Thyroid gland (tissue), 4 donors: ENCODE measurements at places on chromosomes 2 and 18. TPM values are rescaled to one million over a fixed set of nuclear protein-coding genes. Genes with fewer than 3 reads are reported as not detected.

The PPP1R1C gene
- not detected for total RNA-seq

The G6PC2 gene
- not detected for total RNA-seq

The RFTN2 gene
- 5.3 TPM for total RNA-seq

The NTSR2 gene
- not detected for total RNA-seq

The VWA3B gene
- 0.81 TPM for total RNA-seq

DNA sequence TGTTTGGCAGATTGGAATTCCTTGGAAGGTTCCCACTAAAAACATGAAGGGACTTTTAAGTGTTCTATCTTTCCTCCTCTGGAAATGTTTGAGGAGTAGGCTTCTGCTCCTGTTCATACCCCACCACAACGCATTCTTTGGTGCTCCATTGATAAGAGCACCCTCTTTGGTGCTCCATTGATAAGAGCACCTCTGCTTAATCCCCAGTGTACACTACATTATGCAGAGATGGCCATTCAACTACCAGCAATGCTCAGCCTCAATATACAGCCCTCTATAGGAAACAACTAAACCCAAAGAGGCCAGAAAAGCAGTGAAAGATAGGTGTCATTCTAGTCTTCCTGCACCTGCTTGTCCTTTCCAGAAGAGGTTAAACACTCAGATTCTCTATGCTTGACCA, 1.8 kb upstream of the CHAC2 start:
- H3K27me3 ChIP-seq = no peaks in the 10 kb centered on the region
- peaks cover 5% of the 10 kb centered on the region for H3K36me3 ChIP-seq
- peaks cover 4% of the 10 kb centered on the region for H3K4me1 ChIP-seq
- H3K27ac ChIP-seq = no peak overlapping the region
- no peak overlapping the region for H3K4me3 ChIP-seq

GRCh38 chr2:236568068-236568921, 1.3 kb upstream of the ACKR3 start:
- peak overlapping the region; percentile 97 for H3K27ac ChIP-seq
- no peaks in the 10 kb centered on the region for H3K27me3 ChIP-seq
- H3K4me1 ChIP-seq = peaks cover 48% of the 10 kb centered on the region

DNA sequence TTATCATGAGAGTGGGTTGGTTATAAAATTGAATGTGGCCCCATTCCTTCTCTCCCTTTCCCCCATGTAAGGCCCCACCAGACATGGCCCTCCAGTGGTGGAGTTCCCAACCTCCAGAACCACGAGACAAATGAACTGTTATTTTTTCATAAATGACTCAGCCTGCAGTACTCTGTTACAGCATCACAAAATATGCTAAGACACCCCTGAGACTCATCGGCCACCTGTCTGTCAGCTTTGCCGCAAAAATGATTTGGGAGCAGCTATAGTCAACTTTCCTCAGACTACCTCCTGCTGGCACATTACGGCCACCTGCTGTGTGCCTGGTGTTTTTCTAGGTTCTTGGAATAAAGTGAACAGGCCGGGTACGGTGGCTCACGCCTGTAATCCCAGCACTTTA, 21.4 kb upstream of the C1QL2 start:
- no peak overlapping the region for H3K27ac ChIP-seq
- no peak overlapping the region for H3K4me3 ChIP-seq
- no peaks in the 10 kb centered on the region for H3K36me3 ChIP-seq
- DNase-seq = no peak
- H3K27me3 ChIP-seq = no peaks in the 10 kb centered on the region
- no peaks in the 10 kb centered on the region for H3K4me1 ChIP-seq

GRCh38 chr18:3857544-3857943, 407.6 kb downstream of the TGIF1 start:
- H3K27ac ChIP-seq = no peak overlapping the region
- no peak for DNase-seq
- H3K36me3 ChIP-seq = no peaks in the 10 kb centered on the region
- H3K4me3 ChIP-seq = no peak overlapping the region
- peaks cover 4% of the 10 kb centered on the region for H3K4me1 ChIP-seq
- H3K27me3 ChIP-seq = no peaks in the 10 kb centered on the region

DNA sequence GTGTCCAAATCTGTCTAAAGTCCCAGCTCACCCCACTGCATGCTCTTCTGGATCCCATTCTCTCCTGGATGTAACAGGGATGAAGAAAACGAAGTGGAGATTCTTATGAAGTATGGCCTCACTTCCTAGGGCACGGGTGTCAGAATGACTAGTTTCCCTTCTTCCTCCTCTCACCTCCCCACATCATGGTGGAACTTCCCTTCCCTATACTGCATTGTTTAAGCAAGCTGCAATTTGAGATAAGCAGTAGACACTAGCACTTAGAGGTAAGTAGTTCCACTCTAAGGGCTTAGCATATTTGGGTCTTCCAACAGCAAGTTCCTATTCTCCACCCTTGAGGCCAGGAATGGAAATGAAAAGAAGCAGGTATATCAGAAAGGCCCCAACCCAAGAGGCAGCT, 29.7 kb downstream of the SLC4A5 start:
- H3K27ac ChIP-seq = peak overlapping the region; percentile 64
- no peak overlapping the region for H3K4me3 ChIP-seq
- H3K36me3 ChIP-seq = no peaks in the 10 kb centered on the region

DNA sequence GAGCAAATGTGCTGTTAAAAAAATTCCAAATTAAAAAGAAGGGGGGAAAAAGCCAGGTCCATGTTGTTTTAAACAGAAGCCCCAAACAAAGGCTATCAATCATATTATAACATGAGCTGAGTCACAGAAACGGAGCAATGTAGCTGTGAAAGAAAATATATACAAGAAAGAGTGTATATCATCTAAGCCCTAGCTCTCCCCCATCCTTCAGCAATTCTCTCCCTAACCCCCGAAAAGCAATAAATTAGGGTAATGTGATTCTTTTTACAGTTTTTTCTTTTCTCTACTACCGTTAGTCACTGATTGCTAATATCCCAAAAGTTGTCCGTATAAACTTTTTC, 25.3 kb downstream of the FEZ2 start:
- H3K4me1 ChIP-seq = no peaks in the 10 kb centered on the region
- H3K4me3 ChIP-seq = no peak overlapping the region
- H3K27ac ChIP-seq = no peak overlapping the region
- DNase-seq = no peak
- H3K36me3 ChIP-seq = peaks cover under 1% of the 10 kb centered on the region

DNA sequence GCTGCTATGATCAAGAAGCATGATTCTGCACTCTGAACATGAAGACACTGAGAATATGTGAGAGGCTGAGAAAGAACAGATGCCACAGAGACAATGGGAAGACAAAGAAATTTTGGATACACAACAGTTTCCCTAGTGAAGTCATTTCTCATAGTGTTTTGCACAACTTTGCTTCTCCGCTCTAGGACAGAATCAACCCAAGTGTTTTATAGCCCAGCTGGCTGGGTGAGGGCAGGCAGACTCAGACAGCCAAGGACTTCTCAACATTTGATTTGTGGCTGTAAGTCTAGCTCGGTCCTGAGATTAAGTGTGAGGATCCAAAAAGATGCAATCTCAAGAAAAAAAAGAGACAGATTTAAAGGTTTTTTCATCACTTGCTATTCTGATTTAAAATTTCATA, 536.5 kb upstream of the CRIM1 start:
- no peak for DNase-seq
- H3K36me3 ChIP-seq = no peaks in the 10 kb centered on the region
- H3K4me3 ChIP-seq = no peak overlapping the region
- H3K27me3 ChIP-seq = no peaks in the 10 kb centered on the region

DNA sequence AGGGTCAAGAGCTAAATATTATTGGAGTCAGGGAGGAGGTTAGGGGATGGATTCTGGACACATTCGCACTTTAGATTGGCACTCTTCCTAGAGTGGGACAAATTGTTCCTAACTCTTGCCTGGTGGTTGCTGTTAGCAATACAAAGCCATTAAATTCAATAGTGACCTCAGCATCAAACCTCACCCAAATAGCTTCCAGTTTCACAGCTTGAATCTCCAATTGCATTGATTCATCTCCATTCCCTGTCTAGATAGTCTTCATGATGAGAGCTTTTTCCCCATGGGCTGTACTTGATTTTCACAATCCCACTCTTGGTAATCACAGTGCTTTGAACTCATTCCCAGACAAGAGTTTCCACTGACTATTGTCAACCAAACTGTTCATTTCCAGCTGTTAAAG, 585.9 kb upstream of the SYT4 start:
- DNase-seq = no peak
- no peaks in the 10 kb centered on the region for H3K27me3 ChIP-seq
- H3K27ac ChIP-seq = no peak overlapping the region
- no peaks in the 10 kb centered on the region for H3K36me3 ChIP-seq

GRCh38 chr2:74375838-74376237, 4.3 kb downstream of the DCTN1 start:
- H3K4me3 ChIP-seq = no peak overlapping the region
- H3K27ac ChIP-seq = no peak overlapping the region
- H3K27me3 ChIP-seq = no peaks in the 10 kb centered on the region
- peaks cover 13% of the 10 kb centered on the region for H3K4me1 ChIP-seq
- DNase-seq = no peak

GRCh38 chr2:218605432-218605831, 2.3 kb upstream of the PLCD4 start:
- H3K27ac ChIP-seq = no peak overlapping the region
- no peaks in the 10 kb centered on the region for H3K27me3 ChIP-seq
- H3K4me3 ChIP-seq = no peak overlapping the region
- peaks cover 23% of the 10 kb centered on the region for H3K4me1 ChIP-seq
- peak; percentile 39 for DNase-seq

- H3K4me3 ChIP-seq = no peak overlapping the region
- H3K4me1 ChIP-seq = peaks cover 37% of the 10 kb centered on the region
- no peak for DNase-seq
Measured at GRCh38 chr2:118122594-118123281, 34.5 kb downstream of the INSIG2 start.

DNA sequence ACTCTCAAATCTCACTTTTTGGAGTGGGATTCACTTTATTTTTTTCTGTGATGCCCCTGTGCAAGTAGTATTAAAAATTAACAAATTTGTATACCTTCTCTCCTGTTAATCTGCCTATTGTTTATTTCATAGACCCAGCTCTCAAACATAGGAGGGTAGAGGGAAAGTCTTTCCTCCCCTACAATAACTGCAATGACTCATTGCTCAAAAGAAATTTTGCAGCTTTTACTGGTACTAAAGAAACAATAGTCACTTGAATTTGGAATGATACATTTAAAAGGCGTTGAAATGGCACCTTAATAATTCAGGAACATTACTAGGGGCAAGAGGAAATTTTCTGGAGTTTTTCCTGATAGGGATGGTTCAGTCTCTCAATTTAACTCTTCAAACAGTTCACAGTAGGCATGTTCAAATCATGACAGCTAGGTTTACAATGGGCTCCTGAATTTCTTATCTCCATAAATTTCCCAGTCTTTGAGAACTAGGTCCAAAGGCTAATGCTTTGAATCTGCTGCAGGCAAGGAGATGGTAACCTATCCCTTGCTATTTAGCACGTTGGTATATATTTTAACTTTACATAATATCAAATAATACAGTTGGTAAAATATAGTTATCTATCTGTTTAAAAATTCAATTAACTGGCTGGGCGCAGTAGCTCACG, 88.8 kb downstream of the CHN1 start:
- H3K27me3 ChIP-seq = no peaks in the 10 kb centered on the region
- no peak overlapping the region for H3K27ac ChIP-seq
- H3K4me1 ChIP-seq = peaks cover 4% of the 10 kb centered on the region
- no peak for DNase-seq
- no peak overlapping the region for H3K4me3 ChIP-seq
- no peaks in the 10 kb centered on the region for H3K36me3 ChIP-seq

- no peak for DNase-seq
- no peak overlapping the region for H3K27ac ChIP-seq
- H3K36me3 ChIP-seq = no peaks in the 10 kb centered on the region
- no peak overlapping the region for H3K4me3 ChIP-seq
- no peaks in the 10 kb centered on the region for H3K4me1 ChIP-seq
Measured at GRCh38 chr2:19225126-19225525, 133.3 kb downstream of the OSR1 start.

- no peaks in the 10 kb centered on the region for H3K4me1 ChIP-seq
- H3K4me3 ChIP-seq = no peak overlapping the region
- H3K27ac ChIP-seq = no peak overlapping the region
- peak; percentile 89 for DNase-seq
- peaks cover 29% of the 10 kb centered on the region for H3K36me3 ChIP-seq
- H3K27me3 ChIP-seq = no peaks in the 10 kb centered on the region
Measured at GRCh38 chr18:8389391-8390340, 219.6 kb upstream of the RAB12 start.

DNA sequence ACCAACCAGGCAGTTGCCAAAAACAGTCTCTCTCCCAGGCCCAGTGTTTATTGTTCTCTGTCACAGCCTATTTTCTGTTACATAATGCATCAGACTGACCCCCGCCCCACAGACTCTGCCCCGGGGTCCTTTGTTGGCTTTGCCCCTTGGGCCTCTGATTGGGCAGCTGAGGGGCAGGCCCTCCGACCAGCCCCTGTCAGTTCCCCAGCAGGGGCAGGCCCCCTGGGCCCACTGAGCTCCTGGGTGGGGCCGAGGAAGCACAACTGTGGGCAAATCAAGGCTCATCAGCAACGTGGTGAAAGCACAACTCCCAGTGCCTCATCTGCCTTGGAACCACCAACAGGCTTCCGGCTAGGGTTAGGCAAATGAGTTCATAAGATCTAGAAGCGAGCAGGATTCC, 160.1 kb upstream of the MYCN start:
- DNase-seq = no peak
- H3K4me1 ChIP-seq = peaks cover 10% of the 10 kb centered on the region
- no peak overlapping the region for H3K27ac ChIP-seq
- H3K27me3 ChIP-seq = no peaks in the 10 kb centered on the region
- H3K4me3 ChIP-seq = no peak overlapping the region

- no peak overlapping the region for H3K27ac ChIP-seq
- H3K27me3 ChIP-seq = no peaks in the 10 kb centered on the region
- no peak overlapping the region for H3K4me3 ChIP-seq
- DNase-seq = no peak
Measured at GRCh38 chr2:101758001-101758400, 60.5 kb downstream of the MAP4K4 start.

GRCh38 chr2:239499726-239500573, 99.1 kb upstream of the HDAC4 start:
- H3K27ac ChIP-seq = no peak overlapping the region
- no peaks in the 10 kb centered on the region for H3K36me3 ChIP-seq
- no peak overlapping the region for H3K4me3 ChIP-seq
- peaks cover 29% of the 10 kb centered on the region for H3K4me1 ChIP-seq

GRCh38 chr2:239002954-239003623, 155.2 kb downstream of the TWIST2 start:
- no peaks in the 10 kb centered on the region for H3K27me3 ChIP-seq
- no peaks in the 10 kb centered on the region for H3K36me3 ChIP-seq
- DNase-seq = no peak
- H3K4me3 ChIP-seq = no peak overlapping the region

GRCh38 chr2:2919574-2920365, 457.8 kb downstream of the EIPR1 start:
- H3K27me3 ChIP-seq = no peaks in the 10 kb centered on the region
- DNase-seq = no peak
- H3K36me3 ChIP-seq = no peaks in the 10 kb centered on the region
- H3K27ac ChIP-seq = no peak overlapping the region

GRCh38 chr2:32128636-32129035, 37.0 kb upstream of the SLC30A6 start:
- no peaks in the 10 kb centered on the region for H3K36me3 ChIP-seq
- H3K4me1 ChIP-seq = no peaks in the 10 kb centered on the region
- DNase-seq = no peak
- no peaks in the 10 kb centered on the region for H3K27me3 ChIP-seq
- H3K4me3 ChIP-seq = no peak overlapping the region

GRCh38 chr2:160719116-160719515, 225.5 kb upstream of the RBMS1 start:
- H3K27me3 ChIP-seq = no peaks in the 10 kb centered on the region
- no peak for DNase-seq
- no peaks in the 10 kb centered on the region for H3K4me1 ChIP-seq
- no peak overlapping the region for H3K27ac ChIP-seq
- H3K4me3 ChIP-seq = no peak overlapping the region
